Right cardiac atrium (tissue), 5 donors: ENCODE measurements at places on chromosomes 4 and X.

DNA sequence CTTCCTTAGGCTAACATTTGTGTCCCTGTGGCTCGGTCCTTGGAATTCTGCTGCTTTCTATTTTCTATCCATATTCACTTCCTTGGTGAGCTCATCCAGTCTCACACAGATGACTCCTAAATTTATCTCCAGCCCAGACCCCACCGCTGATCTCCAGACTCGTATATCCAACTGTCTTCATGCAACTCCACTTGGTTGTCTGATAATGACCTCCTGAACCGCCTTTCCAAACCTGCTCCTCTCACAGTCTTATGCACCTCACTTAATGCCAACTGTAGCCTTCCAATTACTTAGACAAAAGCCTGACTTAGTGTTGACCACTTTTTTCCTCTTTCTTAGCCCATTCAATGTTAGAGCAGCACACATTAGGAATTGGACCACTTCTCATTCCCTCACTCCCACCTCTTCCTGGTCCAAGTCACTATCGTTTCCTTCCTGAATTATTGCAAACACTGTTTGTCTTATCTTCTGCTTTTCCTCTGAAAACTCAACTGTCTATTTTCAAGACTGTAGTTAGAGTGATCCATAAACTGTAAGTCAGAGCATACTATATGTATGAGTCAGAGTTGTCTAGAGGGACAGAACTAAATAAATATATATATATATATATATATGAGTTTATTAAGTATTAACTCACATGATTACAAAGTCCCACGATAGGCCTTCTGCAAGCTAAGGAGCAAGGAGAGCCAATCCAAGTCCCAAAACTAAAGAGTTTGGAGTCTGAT, 292.5 kb downstream of the UNC5C start:
- DNase-seq = no peak

GRCh38 chr4:121256887-121257466, 92.9 kb upstream of the TNIP3 start:
- DNase-seq = no peak

DNA sequence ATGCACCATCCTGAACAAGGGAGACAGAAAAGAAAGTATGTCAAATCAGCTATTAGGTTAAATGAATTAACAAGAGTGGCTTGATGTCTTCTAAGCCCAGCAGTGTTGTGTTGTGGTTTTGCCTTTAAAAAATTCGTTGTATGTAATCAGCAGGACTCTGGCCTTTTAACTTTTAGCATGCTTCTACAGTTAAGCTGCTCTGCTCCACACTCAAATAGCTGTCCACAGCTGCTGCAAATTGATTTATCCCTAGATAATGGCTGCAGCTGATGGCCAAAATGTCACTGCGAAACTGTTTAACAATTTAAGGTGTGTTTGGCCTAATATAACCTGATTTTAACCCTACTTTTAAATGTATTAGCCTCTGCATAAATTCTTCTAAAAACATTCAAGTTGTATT, 85.8 kb downstream of the CXXC4 start:
- DNase-seq = no peak

- no peak for DNase-seq
Observed at GRCh38 chrX:10062352-10062751, 94.4 kb upstream of the CLCN4 start.

GRCh38 chr4:36316607-36317006, 35.2 kb downstream of the DTHD1 start:
- no peak for DNase-seq

DNA sequence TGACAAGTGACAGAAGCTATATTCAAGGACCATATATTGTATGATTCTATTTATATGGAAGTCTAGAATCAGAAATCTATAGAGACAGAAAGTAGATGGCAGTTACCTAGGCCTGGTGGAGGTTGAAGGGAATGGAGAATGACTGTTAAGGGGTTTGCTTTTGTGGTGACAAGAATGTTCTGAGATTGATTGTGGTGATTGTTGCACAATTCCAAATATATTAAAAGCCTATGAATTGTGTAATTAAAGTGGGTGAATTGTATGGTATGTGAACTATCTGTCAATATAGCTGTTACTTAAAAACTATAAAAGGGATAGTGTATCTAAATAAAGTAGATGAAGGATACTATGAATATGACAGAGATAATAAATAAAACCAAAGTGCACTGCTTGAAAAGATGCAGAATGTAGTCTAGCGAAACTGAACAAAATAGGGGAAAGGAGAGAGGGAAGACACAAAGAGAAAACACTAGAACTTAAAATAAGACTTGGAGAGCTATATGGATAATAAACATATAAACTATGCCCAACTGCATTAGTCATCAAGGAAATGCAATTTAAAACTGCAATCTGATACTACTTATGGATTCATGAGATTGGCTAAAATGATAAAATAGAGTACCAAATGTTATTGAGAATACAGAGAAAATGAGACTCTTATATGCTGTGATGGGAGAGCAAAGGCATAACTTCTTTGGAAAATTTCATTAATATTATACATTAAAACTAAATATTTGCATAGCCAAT, 82.1 kb upstream of the BANK1 start:
- no peak for DNase-seq

DNA sequence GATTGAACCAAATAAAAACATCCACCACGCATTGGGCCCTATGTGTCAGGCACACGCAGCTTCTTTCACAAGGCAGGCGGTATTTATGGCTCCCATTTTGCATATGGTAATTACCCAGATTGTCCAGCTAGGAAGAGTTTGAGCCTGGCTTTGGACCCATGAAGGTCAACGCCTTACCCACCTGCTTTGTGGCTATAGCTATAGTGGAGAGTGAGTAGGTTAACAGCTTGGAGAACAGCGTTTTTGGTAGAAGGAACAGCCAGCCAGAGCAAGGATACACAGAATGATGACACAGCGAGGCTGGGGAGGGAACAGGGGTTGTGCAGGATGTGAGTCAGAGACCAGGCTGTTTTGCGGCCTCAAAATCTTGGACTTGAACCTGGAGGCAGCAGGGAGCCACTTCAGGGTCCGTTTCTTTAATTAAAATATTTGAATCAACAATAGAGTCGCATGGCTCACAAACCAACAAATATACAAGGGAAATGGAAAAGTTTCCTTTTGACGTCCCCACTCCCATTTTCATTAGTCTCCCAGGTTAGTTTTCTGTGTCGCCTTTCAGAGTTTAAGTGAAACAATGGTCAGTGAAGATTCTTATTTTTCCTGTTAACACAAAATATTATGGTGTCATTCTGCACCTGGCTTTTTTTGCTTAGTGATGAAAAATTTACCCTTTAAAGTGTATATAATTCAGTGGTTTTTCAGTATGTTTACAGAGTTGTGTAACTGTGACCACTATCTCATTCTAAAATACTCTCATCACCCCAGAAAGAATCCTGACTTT, 118.2 kb upstream of the STX18 start:
- no peak for DNase-seq

- DNase-seq = no peak
Observed at GRCh38 chrX:120752431-120753082, 122.7 kb upstream of the C1GALT1C1 start.

GRCh38 chr4:113616443-113616842, 145.1 kb downstream of the CAMK2D start:
- DNase-seq = no peak

- DNase-seq = no peak
Observed at GRCh38 chr4:13640149-13640940, 12.8 kb upstream of the BOD1L1 start.

- DNase-seq = peak; percentile 55
Observed at GRCh38 chrX:9899640-9900111, 67.5 kb upstream of the CLDN34 start.

DNA sequence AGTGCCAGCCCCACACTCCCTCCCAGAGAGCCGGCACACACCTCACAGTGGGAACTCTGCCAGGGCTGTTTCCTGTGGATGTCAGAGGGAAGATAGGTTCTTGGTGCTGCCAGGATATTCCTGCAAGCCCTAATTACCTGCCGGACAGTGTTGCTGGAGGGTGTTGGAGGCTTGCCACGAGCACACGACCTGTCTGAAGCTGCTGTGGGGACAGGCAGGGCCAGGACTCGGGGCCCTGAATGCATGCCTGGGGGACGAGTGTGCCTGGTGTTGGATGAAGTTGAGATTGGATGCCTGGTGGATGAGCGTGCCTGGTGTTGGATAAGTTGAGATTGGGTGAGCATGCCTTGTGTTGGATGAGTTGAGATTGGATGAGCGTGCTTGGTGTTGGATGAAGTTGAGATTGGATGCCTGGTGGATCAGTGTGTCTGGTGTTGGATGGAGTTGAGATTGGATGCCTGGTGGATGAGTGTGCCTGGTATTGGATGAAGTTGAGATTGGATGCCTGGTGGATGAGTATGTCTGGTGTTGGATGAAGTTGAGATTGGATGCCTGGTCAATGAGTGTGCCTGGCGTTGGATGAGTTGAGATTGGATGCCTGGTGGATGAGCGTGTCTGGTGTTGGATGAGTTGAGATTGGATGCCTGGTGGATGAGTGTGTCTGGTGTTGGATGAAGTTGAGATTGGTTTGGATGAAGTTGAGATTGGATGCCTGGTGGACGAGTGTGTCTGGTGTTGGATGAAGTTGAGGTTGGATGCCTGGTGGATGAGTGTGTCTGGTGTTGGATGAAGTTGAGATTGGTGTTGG, 23.2 kb upstream of the UVSSA start:
- DNase-seq = peak; percentile 42

DNA sequence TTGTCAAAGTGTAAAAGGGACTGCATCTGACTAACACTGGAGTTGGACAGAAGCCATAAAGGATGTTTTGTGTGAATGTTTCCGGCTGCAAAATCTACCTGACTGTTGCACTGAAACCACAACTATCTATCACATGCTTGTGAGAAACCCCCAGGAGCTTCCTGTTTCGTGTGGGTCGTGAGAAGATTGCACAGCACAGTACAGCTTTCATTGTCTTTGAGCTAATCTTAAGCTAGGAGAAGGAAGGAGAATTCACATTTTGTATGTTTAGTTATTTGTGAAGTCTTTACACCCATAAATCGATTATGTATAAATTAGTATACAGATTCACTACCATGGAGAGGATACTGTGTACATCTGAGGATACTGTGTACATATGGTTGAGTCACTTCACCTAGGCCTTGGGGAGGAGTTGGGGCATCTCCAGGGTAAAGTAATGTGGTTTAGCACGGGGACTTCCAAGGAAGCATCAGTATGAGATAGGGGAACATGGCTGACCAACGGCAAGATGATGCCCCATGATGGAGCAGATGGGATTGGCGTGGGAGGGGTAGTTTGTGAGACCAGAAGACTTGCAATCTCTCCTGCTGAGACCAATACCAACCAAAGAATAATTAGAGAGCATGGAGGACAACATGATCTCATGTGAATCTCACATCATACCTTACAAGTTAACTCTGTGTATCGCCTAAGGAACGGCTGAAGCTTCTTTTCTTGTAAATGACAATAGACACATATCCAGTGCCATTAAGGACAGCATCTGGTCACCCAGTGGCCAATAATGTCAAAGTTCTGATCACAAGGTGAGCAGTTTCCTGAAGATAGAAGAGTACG, 43.1 kb upstream of the FAM9C start:
- no peak for DNase-seq

DNA sequence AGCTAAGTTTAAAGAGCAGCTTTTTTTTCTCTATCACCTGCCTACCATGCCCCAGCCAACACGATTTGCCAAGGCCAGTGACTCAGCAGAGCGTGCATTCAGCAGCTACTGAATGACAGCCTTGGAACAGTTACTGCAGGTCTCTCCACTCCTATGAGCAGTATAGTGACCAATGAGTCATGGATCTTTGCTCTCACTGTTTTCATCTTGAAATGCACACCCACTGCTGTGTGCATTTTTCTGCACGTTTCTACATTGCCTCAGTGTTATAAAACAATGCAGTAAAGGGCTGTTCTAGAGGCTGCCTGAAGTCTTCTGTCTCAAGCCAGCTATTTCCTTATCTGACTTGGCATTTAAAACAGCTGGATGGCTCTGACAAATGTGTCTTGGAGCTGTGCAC, 66.0 kb upstream of the C4orf54 start:
- peak; percentile 73 for DNase-seq

DNA sequence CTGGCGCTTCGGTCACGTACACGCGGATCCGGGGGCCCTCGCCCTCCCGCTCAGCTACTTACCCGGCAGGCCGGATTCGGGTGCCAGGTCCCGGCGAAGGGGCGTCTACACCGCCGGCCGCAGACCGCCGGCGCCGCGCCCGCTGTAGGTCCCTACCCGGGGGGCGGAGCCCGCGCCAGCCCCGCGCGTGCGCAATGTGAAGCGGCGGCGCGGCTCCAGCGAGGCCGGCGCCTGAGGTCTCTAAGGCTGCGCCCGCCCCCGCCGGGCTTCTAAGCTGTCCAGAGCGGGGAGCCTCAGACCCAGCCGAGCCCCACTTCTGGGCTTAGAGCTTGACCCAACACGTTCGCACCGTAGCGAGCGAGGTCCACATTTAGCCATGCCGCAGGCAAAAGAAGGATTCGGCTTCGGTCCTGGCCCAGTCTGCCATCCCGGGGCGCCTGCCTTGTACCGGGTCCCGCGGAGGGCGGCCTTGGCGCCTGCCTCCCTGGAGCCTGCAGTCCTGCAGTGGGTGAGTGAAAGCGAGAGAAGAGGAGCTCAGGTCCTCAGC, at the start of gene ZNF518B:
Gene ZNF518B (minus strand): TSS at position 172 of the 547 bp plus-strand sequence. CDS start 11,098 bp downstream, outside the sequence.
- peak; percentile 90 for DNase-seq

GRCh38 chr4:116838609-116839008, 246.8 kb downstream of the TRAM1L1 start:
- no peak for DNase-seq

- no peak for DNase-seq
Observed at GRCh38 chrX:39174772-39175417, 373.6 kb downstream of the MID1IP1 start.

GRCh38 chr4:93776386-93777080, 52.0 kb upstream of the ATOH1 start:
- no peak for DNase-seq

DNA sequence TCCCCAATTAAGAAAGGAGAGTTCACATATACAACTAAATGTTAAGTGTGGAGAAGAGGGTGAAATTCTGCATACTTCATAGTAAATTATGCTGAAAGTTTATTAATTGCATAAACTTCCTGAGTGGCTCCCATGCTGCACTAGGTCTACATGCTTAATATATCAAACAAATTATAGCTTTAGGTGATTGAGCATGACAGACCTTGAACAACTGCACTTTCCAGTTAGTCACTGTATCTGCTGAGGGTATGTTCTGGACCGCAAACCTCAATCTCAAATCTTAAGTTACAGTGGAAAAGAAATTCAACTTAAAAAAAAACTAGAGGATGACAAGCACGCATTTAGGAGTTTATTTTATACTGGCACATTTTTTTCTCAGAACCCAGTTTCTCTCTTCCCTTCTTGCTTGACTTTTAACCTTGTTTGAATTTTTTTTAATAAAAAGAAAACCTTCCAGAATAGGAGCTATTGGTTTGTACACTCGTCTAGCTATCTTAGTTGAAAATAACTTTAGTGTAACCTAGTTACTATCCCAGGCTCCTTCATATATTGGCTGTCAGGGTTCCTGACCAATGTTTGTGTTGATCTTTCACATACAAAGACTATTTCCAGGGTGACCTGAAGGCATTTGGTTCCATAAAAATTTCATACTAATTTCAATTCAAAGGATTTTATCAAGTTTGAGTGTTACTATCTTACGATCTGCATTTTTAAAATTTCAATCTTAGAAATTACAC, 10.2 kb upstream of the FAM120C start:
- no peak for DNase-seq
